ENCODE measurements at places on chromosomes 7 and 10.

DNA sequence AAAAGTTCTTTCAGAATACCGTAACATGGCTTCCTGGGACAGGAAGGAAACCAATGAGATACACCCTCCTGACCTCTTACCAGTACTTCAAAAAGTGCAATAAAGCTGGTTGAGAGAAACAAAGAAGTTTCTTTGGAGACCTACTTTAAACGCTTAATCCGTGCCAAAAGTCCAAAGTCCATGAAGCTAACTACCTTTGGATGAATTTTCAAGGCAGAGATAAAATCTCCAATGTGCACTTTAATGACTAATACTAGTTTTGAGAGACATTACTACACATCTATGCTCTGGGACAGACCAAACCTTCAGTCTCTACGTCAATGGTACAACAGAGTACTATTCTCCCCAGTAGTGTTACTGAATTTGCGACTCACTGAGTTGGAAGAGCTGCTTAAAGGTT is 46.1 kb downstream of the UBE2H start:
- no peak for DNase-seq

DNA sequence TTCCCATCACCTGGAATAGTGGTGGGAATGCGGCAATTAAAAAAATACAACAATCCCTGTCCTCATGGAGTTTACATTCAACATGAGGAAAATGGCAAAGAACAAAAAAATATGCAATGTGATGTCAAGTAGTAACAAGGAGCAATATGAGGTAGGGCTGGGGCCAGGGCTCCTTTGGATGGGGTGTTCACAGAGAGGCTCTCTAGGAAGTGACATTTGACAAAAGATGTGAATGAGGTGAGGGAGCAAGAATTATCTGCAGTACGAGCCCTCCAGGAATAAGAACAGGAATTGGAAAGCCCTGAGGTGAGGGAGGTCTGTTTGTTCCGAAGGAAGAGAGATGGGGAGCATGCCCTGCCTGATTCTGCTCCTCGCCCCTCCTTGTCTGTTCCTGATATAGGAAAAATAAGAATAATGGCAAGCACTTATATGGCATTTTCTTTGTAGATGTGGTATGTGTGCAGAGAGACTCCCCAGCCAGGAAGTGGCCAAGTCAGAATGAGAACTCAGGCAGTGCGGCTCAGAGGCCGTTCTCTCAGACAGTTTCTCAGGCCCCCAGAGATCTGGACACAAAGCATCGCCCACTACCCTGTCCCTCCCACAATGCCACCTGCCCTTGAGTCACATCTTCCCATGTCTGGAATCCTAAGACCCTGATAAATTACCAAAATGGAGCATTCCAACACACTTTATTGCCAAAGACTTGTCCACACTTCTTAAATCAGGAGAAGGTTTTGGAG is 105.6 kb downstream of the APBB1IP start:
- no peak for DNase-seq

DNA sequence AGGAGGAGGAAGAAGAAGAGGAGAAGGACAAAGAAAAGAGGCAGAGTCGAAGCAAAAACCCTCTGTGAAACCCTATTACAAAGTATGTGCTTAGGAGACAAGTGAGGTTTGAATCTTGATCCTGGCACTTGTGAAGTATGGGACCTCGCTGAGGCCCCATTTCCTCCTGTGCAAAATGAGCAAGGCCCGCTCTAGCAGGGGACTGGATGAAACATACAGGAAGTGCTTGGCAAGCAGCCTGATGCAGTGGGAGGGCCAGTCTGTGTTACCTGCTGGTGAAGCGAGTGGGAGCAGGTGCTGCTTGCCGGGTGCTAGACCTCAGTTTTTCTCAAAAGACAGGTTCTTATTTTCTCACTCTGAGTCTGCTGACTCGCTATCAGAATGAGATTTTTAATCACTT is 150.4 kb downstream of the JCAD start:
- DNase-seq = peak; percentile 44

GRCh38 chr7:21984042-21984441 is 38.3 kb upstream of the CDCA7L start:
- DNase-seq = no peak

GRCh38 chr10:122875843-122876466 is 3.4 kb downstream of the FAM24B start:
- no peak for DNase-seq

GRCh38 chr7:26594553-26594952 is 269.8 kb downstream of the SKAP2 start:
- no peak for DNase-seq

DNA sequence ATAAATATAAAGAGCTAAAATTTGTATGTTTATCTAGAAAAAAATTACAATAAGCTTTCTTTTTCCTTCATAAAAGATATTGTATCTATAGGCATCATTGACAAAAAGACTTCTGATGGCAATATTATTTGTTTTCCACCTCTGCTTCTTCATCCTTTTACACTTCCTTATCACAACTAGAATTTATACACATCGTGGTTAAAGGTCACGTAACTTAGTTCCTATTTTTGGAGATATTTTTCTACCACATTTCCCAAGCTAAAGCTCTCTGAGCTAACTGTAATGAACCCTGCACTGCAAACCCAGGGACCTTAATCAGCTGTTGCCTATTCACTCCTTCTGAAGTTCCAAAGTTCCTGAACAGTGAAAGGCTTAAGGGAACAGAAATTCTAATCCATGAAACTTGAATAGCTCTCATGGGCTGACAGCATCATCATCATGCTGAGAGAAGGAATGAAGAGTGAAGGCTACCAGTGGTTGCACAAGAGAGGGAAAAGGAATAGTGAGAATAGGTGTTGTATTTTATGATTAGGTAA is 106.1 kb upstream of the SLC13A1 start:
- no peak for DNase-seq

DNA sequence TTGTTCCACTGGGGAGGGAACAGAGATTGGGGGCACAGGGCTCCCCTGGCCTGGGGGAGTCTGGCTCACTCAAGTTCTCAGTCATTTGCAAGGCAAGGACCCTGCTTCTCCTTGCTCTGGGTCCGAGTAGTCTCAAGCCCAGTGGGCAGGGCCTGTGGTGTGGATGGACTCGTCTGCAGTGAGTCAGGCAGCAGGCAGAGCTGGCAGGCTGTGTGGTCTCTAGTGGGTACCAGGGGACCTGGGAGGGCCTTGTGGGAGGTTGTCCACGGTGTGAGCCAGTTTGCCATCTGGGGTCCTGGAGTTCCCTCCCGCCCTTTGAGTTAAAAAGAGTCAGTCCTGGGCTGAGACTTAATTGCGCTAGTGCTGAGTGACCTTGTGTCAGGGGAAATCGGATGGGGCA is 8.8 kb upstream of the SH2D4B start:
- no peak for DNase-seq

DNA sequence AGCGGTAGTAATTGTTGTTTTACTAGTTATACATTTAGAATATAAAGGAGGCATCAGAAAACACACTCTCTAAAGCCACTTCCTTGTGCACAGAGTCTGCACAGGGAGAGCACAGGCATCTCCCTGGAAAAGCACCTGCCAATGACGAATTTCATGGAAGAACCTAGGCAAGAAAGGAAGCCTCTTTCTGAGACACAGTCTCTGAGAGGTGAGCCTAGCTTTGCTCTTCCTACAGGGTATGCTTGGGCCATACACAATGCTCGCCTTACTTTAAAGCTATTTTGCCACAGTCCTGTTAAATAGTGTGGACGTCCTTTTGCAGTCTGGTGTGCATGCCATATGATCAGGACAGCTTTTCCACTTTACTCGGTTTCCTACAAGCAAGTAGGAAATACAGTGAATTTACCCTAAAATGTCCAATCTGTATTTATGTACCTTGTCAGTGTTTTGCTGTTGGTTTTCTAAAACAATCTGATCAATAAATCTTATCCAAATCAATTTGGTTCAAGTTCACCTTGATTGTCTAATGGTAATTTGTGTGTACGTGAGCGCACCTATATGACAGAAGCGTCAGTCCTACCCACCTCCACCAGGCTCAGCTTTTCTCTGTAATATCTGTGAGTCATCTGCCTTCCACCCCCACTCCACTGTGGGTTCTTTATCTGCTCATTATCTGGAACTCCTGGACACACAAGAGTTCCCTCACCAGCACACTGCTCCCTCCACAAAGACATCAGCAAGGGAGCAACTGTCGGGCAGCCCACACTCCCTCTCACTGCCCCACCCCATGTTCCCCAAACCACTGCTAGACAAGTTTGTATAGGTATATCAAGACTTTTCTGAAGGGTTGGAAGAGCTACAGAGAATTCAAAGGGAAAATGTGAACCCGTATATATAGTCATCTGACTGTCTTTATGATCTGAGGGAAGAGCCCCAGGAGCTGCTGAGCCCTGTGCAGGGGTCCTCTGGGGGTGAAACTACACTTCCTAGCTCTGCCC is 65.2 kb downstream of the KLHDC10 start:
- DNase-seq = no peak

- peak; percentile 62 for DNase-seq
Observed at GRCh38 chr10:103554488-103555324, 61.2 kb downstream of the NEURL1 start.

GRCh38 chr7:111595780-111596179 is 33.5 kb upstream of the IMMP2L start:
- no peak for DNase-seq

DNA sequence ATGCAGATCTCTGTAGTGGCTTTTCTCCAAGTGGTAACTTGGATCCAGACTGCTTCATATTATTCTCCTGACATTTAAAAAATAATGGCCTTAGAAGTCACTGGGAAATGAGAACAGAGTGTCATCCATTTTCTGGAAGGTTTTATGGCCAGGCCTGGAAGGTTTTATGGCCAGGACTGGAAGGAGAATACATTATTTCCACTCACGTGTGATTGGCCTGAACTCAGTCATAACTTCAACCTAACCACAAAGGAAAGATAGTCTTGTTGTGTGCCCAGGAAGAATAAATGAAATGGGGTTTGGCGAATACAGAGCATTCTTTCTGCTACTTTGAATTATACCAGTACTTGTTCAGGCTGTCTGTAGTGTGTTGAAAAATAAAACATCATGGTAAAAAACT is 360.9 kb downstream of the GPAM start:
- DNase-seq = no peak

DNA sequence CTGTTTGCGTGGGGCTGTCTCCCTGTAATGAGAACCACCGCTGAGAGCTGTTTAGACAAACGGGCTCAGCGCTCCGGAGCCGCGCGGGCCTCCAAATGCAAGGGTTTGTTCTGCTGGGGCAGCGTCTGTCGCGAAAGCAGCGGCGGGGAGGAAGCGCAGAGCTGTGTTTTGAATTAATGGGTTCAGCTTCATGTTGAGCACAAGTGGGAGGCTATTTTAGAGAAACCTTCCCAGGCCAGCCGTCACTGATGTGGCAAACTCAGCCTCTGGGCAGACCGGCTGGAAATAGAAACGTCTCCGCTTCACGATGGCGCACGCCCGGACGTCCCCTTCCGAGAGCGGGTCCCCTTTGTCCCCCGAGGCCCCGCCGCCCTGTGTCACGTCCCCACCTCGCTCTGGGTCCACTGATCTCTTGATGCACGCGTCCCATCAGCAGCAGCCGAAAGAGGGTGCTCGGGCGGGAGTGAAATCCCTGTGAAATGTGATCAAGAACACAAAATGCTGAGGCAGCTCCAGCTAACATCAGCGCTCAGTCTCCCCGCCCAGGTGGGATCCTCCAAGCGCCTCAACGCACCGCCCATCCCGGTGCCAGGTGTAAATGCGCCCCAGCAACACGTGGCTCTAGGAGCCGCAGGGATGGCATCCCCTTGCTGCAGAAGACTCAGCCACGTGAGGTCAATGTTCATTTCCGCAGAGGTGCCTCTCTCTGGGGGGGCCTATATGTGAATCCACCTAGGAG is 44.9 kb downstream of the BAMBI start:
- peak; percentile 8 for DNase-seq

DNA sequence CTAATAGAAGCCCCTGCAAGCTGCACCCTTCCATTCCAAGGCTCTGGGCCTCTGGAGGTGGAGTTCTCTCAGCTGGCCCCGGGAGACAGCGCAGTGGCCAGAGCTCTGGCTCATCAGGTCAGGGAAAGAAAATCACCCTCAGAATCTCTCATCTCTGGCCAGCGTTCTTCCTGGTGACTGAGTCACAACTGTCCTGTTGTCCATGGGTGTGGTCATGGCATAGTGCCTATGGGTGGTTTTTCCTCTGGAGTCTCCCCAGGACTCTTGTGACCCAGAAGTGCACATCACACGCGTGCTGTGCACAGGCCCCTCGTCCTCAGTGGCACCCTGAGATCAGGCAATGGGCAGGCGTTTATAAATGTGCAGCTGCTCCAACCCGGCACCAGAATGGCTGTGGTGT is 27.4 kb upstream of the FXYD4 start:
- DNase-seq = no peak

GRCh38 chr7:137772316-137772715 is 74.5 kb downstream of the DGKI start:
- DNase-seq = no peak

DNA sequence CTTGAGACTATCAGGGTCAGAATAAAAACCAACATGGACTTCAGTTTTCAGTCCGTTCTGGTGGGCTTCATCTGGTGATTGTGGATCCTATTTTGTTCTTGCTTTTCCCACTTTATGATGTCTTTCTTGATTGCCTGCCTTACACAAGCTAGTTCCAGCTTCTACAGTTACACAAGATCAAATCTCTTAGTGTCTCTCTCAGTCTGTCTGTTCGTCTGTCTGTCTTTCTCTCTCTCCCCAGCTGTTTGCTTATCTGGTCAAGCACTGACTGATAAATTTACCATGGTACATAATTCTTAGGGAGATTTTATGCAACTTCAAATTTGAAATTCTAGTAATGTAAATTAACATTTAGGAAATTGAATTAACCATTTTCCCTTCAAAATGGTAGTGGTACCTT is 35.8 kb downstream of the TAX1BP1 start:
- no peak for DNase-seq

DNA sequence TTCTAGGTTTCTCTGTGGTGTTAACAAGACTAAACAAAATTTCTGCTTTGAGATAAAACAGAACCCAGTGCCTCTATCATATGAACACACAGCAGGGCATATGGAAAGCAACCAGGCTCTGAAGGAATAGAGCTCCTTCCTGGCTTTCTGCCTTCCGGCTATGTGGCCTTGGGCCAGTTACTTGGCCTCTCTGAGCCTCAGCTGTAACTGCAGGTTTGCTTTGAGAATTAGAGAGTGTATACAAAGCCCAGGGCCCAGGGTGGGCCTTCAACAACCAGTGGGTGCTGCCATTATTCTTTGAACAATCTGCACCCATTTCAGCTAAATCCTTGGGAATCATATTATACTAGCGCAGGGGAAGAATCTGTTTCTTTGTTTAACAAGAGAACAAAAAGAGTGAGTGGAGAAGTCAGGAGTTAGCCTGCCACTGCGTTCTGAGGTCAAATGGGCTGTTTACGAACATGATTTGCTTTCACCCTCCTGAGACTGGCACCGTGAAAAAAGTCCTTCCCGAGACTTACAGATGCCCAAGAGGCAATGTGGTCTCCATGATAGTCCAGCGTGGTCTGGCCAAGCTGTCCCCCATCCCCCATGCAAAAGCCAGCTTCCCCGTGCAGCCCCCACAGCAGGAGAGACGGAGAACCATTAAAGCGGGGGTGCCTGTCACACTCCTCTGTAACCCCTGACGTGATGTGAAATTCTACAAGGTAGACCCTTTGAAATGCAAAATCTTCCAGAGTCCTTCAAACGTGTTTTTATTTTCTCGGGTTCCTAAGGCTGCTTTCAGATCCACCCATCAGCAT is 4.9 kb downstream of the FAM53B start:
- DNase-seq = no peak

Data from DMS153 (cell line).